ENCODE measurements at places on chromosomes 16 and 17. TPM values are rescaled to one million over a fixed set of nuclear protein-coding genes. Genes with fewer than 3 reads are reported as not detected.

- no peaks in the 10 kb centered on the region for H3K27me3 ChIP-seq
- no peak for DNase-seq
- H3K27ac ChIP-seq: no peak overlapping the region
- no peaks in the 10 kb centered on the region for H3K36me3 ChIP-seq
Observed at GRCh38 chr17:41131979-41132378, 8.0 kb upstream of the KRTAP4-12 start.

- H3K27me3 ChIP-seq: peaks cover 15% of the 10 kb centered on the region
- H3K4me3 ChIP-seq: peak overlapping the region; percentile 95
- peak; percentile 98 for DNase-seq
- no peaks in the 10 kb centered on the region for H3K36me3 ChIP-seq
- peak overlapping the region; percentile 50 for H3K27ac ChIP-seq
Observed at GRCh38 chr17:74981979-74982662, 5.3 kb upstream of the CDR2L start.

DNA sequence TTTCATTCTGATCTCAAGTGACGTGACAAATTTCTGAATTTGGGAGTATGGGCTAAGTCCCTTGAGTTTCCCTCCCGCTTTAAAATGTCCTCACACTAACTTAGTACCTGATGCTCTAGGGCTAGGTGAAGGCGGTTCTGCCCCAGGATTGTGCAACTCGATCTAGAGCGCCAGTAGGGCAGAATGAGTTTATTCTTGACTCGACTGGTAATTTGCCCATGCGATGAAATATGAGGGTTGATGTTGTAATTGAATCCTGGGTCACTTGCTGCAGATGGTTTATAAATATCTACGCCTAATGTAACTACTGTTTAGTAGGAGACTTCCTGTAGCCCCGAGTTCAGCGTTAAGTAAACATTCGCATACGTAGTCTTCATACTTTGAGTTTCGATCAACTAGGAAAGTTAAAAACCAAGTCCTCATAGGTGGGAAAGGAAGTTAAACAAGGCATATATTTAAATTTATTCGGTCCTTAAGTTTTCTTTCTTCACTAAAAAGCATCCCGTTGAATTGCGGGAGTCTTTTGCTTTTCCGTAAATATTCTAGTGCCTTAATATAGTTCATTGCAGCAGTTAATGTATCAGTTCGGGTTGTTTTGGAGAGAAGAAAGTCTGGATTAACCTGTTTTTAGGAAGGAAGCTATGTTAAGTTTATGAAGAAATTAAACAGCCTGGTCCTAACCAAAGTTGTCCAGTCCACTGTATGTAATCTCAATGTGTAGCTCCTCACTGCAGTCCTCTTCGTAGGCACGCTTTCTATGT, 1.6 kb downstream of the CTCF start:
- H3K4me3 ChIP-seq: peak overlapping the region; percentile 94
- no peaks in the 10 kb centered on the region for H3K4me1 ChIP-seq
- H3K36me3 ChIP-seq: no peaks in the 10 kb centered on the region
- no peaks in the 10 kb centered on the region for H3K27me3 ChIP-seq
- peak overlapping the region; percentile 100 for H3K27ac ChIP-seq

DNA sequence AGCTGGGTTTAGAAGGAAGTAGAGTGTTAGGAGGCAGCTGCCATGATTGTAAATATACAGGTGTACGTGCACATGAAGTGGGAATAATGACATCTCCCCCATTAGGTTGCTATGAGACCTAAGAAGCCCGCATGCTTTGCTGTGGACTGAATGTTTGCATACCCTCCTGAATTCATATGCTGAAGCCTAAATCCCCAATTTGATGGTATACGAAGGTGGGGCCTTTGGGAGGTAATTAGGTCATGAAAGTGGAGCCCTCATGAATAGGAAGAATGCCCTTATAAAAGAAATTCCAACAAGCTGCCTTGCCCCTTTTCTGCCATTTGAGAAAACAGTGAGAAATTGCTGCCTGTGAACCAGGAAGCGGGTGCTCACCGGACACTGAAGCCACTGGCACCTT, 44.0 kb downstream of the CCDC182 start:
- H3K4me1 ChIP-seq: no peaks in the 10 kb centered on the region
- no peaks in the 10 kb centered on the region for H3K36me3 ChIP-seq
- H3K27me3 ChIP-seq: no peaks in the 10 kb centered on the region

- H3K36me3 ChIP-seq: no peaks in the 10 kb centered on the region
- no peak overlapping the region for H3K4me3 ChIP-seq
- peak; percentile 53 for DNase-seq
Observed at GRCh38 chr16:49698931-49699840, 156.7 kb downstream of the ZNF423 start.

DNA sequence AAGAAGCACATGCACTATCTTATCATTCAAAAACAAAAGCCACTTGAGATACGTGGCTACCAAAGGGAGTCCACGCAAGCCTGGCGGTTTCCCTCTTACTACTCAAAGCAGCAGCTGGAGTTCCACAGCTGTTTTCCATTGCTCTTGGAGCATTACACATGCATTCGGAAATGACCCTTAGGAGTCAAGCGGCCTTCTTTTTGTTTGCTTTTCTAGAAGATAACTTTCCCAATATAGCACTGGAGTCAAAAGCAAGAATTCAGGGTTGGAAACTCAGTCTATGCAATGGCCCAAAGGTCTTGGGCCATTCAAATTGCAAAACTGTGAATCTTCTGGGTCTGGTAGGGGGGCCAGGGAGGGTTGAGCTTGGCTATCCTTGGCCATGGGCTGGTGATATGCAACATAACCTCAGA, 97.8 kb upstream of the MAF start:
- no peak overlapping the region for H3K4me3 ChIP-seq
- H3K27ac ChIP-seq: no peak overlapping the region

GRCh38 chr17:2136241-2136640, 81.3 kb downstream of the HIC1 start:
- peaks cover 3% of the 10 kb centered on the region for H3K4me1 ChIP-seq
- H3K36me3 ChIP-seq: peaks cover 26% of the 10 kb centered on the region

KRTAP16-1 gene
- not detected for total RNA-seq

ZACN gene
- total RNA-seq: not detected

CDRT4 gene
- 32.6 TPM for total RNA-seq

All from endodermal cell (in vitro differentiated cells).